ENCODE measurements at places on chromosomes 5 and 9.

- DNase-seq = no peak
Measured at GRCh38 chr5:32261198-32261597, 51.5 kb downstream of the MTMR12 start.

GRCh38 chr5:143401227-143402016, 2.1 kb downstream of the NR3C1 start:
- DNase-seq = no peak

GRCh38 chr5:94778299-94778698, 159.8 kb downstream of the SLF1 start:
- no peak for DNase-seq

DNA sequence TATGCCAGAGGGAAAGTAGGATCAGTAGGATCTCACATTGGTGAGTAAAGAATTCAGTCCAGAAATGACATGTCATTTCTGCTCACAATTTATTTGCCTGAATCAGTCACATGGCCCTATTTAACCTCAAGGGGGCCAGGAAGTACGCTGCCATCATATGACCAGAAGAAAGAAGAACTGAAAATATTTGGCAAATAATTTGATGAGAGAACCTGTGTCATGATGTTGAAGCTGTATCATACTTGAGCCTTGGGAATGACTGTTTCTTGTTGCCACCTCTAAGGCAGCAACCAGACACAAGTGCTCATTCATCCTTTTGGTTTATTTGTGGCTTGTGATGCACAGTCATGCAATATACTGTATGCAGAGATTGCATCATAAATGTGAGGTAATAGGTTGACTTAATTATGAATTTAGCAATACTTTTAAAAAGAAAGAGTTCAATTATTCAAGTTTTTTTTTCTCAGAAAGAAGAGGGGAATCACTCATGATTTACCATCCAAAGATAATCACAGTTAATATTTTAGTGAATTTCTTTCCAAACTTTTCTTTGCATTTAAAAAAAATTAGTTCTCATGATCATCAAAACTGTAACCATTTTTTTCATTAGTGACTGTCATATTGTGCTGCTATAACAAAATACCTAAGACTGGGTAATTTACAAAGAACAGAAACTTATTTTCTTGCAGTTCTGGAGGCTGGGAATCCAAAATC, 8.2 kb upstream of the ZFYVE16 start:
- DNase-seq = no peak

DNA sequence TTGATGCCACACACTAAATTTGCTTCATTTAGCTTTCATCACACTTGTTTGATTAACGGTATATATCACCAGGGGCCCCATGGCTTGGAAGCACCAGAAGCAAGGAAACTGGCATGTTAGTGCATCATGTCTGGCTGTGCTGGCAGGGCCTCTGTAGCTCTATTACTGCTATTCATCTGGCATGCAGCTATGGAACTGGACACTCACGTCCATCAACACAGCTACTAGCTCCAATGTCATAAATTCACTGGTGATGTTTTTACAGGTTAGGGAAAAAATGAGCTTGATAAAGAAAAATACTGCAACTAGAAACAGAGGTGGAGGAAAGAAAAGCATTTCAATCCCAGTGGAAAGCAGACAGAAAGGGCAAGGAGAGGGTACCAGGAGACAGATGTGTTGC, 343.2 kb downstream of the DEPDC1B start:
- DNase-seq = no peak

DNA sequence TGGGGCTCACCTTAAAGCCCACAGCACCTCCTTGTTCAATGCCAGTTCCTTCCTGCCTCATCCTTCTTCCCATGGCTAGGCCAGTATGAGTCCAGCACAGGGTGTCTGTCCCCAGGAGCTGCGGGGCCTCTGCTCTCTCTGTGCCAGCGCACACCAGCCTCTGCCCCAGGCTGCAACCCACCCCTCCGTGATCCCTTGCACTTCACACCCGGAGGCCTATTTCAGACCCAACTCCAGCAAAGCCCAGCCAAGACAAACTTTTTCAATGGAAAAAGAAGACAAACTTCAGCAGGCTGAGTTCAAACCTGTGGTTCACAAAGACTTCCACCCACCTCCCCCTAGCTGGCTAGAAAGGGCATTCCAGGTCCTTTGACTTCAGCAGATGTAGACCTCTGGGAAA, 56.2 kb upstream of the OTULINL start:
- DNase-seq = no peak

GRCh38 chr9:33447799-33448553, 583 bp upstream of the AQP3 start:
- no peak for DNase-seq

- DNase-seq = no peak
Measured at GRCh38 chr9:106893088-106893487, 30.1 kb downstream of the ZNF462 start.

GRCh38 chr5:119792161-119792799, 162.9 kb downstream of the FAM170A start:
- peak; percentile 12 for DNase-seq

- no peak for DNase-seq
Measured at GRCh38 chr5:78778538-78778937, 130.0 kb upstream of the LHFPL2 start.

- DNase-seq = peak; percentile 43
Measured at GRCh38 chr9:125189011-125189360, 617 bp downstream of the PPP6C start.

DNA sequence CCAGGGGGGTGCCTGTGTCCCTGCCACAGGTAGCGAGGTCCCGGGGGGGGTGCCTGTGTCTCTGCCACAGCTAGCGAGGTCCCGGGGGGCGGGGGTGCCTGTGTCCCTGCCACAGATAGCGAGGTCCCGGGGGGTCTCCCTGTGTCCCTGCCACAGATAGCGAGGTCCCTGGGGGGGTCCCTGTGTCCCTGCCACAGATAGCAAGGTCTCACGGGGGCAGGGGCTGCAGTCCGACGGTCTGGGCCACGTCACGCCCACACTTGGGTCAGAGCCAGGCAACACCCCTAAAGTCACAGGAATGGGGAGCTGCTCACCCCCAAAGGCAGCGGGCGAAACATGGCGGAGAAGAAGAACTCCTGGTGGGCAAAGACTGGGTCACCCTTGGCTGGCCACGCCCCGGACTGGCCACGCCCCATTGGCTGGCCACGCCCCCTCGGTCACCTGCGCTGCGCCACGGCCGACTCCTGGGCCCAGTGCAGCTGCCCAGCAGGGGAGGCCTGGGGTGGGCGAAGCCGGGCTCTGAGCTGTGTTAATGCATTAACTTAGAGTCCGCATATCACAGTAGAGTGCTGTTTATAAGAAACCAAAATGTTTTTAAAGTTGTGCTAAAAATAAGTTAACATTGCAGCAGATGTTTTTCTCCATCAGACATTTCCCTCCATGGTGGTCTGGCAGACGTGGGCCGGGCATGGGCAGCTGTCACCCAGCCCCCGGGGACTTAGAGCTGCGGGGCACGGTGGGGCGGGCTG, 7.0 kb downstream of the NOXA1 start:
- no peak for DNase-seq

GRCh38 chr5:145280806-145281205, 554.3 kb downstream of the PRELID2 start:
- no peak for DNase-seq

DNA sequence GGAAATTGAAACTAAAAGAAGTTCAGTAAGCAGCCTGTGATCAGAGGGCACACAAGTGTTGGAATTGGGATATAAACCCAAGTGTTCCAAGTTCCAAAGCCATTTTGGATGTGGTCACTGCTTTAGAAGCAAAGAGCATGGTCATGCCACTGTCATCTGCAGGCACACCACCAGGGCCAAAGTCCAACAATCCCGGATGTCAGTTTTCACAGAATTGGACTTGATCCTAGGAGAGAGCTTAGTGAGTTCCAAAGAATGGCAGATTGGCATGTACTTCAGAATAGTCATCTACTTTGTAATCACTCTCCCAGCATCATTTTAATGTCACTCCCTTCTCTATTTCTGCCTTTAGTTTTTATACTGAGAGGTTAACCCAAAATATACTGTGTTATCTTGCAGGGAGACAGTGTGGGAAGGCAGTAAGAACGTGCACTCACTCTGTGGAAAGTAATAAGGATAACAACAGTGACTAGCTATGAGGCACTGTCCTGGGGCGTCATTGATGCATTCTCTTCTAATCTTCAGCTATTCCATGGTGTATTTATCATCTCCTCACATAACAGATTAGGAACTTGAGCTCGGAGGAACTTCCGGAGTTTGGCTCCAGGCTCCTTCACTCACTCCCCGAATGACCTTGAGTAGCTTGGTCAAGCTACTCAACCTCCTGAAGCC, 388.0 kb downstream of the ACTL7B start:
- peak; percentile 21 for DNase-seq

DNA sequence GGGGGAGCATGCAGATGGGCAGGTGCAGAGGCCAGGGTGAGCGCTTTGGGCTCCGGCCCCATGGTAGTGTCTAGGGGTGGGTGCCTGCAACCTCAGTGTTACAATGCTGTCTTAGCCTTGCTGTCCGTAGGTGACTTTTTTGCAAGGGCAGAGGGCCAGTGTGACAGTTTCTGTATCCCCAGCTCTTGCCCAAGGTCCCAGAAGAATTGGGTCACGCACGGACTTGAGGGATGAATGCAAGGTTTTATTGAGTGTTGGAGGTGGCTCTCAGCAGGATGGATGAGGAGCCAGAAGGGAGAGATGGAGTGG, 492.5 kb downstream of the AGTPBP1 start:
- DNase-seq = no peak

GRCh38 chr5:142767178-142767577, 3.0 kb upstream of the ARHGAP26 start:
- DNase-seq = no peak

GRCh38 chr5:53083927-53084326, 25.6 kb downstream of the MOCS2 start:
- no peak for DNase-seq

- DNase-seq = no peak
Measured at GRCh38 chr5:143187495-143187894, 216.0 kb downstream of the NR3C1 start.
